Stimulated activated naive CD8-positive, alpha-beta T cell treated with anti-CD3 and anti-CD28 coated beads, Interleukin-15, Interleukin-2, amounts not matched to agents 100 U/mL and 50 U/mL, for 24 hours (primary cell): ENCODE measurements at places on chromosomes 6 and 20.

DNA sequence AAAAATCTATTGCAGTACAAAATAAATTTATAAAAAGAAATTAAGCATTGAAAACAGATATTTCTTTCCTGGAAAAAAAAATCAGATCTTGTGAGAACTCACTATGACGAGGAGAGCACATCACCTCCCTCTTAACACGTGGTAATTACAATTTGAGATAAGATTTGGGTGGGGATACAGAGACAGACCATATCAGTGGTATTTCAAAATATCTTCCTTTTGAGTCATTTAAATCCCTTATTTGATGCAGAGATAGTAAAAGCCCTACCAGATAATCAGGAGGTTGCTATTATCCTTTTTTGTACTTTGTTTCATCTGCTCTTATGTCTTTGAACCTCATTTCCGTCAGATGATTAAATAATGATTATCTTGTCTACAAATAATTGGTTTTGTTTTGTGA, 800.4 kb downstream of the KIF16B start:
- no peak for DNase-seq

DNA sequence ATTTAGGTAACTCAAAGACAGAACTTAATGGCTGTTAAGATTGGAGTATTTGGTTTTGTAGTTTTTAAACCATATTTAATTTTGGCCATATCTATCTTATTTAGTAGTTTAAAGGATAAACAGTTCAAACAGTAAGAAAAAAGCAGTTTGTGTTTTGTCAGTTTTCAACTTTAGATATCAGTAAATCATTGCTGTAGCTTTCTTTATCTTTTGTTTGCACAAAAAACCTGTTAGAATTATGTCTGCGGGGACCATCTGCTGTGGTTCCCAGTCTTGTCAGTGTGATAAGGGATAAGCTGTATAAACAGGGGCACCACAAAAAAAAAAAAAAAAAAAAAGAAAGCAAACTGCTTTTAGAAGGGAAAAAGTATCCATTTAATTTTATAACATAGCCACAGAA, 40.9 kb downstream of the CDKAL1 start:
- DNase-seq, result no peak

DNA sequence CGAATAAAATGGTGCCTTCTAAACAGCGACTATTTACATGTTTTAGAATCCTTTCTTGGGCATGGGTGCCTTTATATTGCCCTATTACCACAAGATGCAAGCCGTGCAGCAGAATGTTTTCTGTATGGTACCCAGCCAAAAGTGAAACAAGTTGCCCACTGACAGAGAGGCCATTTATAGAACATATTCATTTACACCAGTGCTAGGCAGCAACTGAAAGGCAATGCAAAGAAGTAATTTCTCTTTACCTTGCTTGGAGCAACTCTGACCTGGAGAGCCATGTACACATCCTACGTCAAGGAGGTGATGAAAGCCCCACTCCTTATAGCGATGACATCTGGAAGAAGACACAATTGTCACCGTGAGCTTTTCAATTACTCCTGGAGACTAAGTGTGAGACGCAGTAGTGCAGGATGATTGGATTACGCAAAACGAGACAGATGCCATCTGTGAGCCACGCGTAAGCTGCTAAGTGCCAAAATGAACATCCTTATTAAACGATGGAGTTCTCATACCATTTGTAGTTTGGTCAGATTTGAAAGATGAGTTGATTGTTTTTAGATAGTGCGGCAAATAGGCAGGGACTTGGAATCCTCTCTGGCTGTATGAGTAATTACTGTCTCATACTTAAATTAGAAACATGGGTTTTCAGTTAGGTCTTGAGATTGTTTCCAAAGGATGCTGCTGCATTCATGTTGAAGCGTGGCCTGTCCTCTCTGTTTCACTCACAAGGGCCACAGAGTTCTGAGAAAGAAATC, at the start of gene TMEM244:
TMEM244 (minus strand) TSS at position 408 of the 758 bp plus-strand sequence; CDS start at position 281, 127 bp downstream.
- no peak for DNase-seq

- no peak for DNase-seq
Measured at GRCh38 chr6:127160484-127160883, 42.0 kb downstream of the RSPO3 start.

GRCh38 chr6:157198425-157199279, 124.7 kb downstream of the TMEM242 start:
- no peak for DNase-seq

DNA sequence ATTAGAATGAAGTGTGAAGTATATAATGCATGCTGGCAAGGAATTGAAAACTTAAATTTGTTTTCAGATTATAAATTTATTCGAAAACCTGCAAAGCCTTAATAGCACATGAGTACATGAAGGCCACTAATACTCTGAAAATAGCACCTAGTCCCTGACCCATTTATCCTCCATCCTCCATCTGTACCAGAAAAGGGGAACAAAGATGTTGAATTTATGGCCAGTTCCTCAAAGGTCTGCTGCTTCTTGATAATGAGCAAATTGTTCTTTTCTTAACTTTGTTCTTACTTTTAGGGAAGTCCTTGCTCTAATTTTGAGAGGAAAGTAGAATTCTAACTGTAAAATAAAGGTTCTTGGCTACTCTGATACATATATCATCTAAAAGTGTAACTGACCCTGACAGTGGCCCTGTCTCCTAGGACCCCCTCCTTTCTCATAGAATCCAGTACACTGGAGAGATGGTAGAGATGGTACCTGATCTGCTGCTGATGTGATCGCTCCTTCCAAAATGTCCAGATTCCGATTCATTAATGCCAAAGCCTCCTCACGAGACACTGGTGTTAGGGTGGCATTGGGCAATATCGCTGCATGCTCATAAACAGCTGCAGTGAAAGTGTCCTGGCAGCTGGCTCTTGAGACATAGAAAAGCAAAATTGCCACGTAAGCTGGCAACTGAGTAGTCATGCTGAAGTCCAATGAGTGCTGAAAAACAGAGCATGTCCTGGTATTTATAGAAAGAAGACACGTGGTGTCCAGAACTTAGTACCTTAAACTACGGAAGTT, at the start of gene VNN1:
VNN1 (minus strand) TSS at position 704 of the 783 bp plus-strand sequence; CDS start at position 684, 20 bp downstream.
- no peak for DNase-seq

DNA sequence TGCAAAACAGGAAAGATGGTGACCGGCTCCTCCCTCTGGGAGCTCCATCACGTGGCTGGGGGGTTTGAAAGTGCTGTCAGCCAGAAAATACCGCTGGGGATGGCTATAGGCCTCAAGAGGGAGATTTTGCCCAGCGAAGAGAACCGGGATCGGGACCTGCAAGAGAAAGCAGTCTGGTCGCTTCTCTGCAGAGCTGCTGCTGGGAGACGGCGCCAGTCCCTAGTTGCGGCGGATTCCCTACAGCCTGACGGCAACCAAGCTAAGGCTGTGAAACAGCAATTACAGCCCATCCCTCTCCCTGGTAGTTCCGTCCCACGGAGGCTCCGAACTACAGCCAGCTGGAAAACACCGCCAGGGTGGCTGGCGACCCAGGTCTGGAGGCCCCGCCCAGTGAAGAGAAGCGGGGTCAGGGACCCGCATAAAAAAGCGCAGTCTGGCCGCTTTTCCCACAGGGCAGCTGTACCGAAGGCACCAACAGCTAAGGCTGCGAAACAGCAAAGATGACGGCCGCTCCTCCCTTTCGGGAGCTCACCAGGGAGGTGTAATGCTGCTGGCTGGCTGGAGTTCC, 238.1 kb upstream of the IRAK1BP1 start:
- no peak for DNase-seq

DNA sequence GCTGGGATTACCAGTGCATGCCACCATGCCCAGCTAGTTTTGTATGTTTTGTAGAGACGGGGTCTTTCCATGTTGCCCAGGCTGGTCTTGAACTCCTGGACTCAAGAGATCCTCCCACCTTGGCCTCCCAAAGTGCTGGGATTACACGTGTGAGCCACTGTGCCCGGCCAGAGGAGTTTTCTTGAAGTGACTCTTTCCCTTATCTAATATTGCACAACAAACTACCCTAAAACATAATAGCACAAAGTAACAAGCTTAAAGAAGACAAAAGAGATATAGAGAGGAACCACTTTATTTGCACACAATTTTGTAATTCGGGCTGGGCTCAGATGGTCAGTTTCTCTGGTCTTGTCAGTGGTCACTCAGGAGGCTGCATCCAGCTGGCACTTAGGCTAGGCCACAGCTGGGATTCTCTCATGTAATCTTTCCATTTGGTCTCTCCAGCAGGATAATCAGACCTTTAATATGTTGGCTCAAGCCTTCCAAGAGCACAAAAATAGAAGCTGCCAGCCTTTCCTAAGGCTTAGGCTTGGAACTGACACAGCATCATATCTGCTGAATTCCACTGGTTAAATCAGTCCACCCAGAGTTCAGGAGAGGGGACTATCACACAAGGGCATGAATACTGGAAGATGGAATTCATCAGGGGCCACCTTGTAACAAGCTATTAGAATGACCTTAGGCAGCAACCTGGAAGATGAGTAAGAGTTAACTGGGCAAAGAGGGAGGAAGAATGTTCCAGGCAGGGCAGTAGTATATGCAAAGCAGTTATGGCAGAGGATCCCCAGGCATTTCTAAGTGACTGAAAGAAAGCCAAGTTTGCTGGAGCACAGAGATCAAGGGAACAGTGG, 56.7 kb upstream of the PNRC1 start:
- DNase-seq, result no peak

GRCh38 chr6:133923938-133924593, 29.0 kb upstream of the TBPL1 start:
- peak; percentile 49 for DNase-seq

- DNase-seq, result no peak
Measured at GRCh38 chr6:156410649-156411048, 366.5 kb upstream of the ARID1B start.
